ENCODE measurements at places on chromosomes 4 and X.
A peak's percentile ranks its signal among the peaks of the same experiment; 100 is the strongest.

GRCh38 chr4:24657768-24658617, 73.6 kb upstream of the DHX15 start:
- DNase-seq: no peak

- no peak for DNase-seq
Observed at GRCh38 chr4:162782096-162782777, 384.5 kb downstream of the NAF1 start.

- DNase-seq: no peak
Observed at GRCh38 chr4:7217474-7218321, 25.4 kb downstream of the SORCS2 start.

DNA sequence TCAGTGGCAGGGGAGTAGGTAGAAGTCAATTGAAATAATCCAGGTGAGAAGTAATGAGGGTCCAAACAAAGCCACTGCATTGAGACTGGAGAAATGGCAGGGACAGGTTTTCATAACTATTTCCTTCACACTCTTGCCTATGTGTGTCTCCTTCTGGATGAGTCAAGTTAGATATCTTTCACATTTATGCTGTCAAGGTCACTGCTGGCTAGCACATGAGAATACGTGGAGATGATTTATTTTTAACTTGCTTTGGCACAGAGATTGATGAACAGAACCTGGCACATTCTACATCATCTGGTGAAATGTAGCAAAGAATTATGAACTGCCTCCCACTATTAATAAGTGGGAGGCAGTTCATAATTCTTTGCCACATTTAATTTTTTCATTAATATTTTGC, 66.7 kb upstream of the BOD1L1 start:
- no peak for DNase-seq

DNA sequence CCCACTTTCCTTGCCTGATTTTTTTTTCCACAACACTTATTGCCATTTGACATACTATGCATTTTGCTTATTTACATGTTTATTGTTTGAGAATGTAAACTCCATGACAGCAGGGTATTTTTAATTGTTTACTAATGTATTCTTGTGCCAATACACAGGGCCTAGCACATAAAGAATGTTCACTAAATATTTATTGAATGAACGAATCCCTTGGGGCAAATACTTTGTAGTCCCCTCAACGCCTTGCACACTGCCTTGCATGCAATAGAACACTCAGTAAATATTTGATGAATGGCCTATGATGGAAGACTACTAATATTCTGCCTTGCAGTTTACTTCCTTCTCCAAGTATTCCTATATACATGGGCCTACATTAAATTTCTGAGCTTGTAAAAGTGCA, 1.4 kb upstream of the PRPS1 start:
- no peak for DNase-seq

DNA sequence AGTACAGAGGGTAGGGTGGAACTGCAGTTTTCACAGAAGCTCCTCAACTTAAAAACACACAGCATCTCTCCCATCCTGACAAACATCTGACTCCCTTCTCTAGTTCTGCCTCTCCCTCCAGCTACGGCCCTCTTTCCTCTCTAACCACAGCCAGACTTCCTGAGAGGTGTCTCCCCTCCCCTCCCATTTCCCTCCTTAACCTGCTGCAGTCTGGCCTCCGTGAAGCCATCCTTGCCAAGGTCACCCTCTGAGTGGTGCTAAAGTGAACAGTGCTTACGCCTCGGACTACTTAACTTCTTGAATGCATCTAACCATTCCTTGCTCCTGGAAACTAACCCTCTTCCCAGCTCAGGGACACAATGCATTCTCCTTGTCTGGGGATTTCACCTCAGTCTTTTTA, 53.3 kb downstream of the RTL5 start:
- DNase-seq: no peak

- DNase-seq: no peak
Observed at GRCh38 chrX:68163441-68163840, 269.9 kb downstream of the OPHN1 start.

GRCh38 chr4:123378794-123379193, 17.8 kb upstream of the SPRY1 start:
- no peak for DNase-seq

DNA sequence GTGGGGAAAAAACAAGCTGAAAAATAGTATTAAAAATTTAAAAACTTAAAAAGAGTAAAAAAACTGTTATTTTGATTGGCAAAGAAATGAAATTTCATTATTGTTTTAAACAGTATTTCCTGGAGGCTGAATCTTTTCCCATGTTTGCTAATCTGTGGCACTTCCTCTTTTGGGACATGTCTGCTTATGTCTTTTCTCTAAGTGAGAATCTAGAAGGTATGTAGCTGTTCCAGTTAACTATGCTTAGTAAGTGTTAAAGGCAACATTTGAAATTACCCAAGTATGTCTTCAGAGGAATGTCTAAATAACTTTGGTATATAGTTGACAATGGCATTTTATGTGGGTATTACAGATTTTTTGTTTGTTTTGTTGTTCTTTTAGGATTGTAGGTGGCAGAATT, 81.6 kb upstream of the TBC1D9 start:
- DNase-seq: no peak

- DNase-seq: peak; percentile 21
Observed at GRCh38 chr4:74376888-74377483, 12.0 kb downstream of the EREG start.

DNA sequence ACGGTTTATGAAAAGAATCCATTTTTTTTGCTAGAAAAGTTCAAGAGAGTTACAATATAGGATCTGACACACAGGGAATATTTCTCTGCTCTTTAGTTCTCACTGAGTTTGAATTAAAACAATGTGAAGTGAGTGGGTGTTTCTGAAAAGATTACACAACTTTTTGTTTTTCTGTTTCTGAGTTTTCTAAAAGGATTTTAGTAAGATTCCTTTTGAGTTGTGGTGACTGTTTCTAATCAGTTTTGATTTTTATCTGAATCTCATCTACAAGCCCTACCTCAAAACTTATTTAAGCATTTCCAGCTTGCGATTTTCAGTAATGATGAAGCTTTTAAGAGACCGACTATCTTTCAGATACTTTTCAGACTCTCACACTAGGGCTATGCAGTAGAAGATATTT, 141.7 kb downstream of the GPAT3 start:
- no peak for DNase-seq

DNA sequence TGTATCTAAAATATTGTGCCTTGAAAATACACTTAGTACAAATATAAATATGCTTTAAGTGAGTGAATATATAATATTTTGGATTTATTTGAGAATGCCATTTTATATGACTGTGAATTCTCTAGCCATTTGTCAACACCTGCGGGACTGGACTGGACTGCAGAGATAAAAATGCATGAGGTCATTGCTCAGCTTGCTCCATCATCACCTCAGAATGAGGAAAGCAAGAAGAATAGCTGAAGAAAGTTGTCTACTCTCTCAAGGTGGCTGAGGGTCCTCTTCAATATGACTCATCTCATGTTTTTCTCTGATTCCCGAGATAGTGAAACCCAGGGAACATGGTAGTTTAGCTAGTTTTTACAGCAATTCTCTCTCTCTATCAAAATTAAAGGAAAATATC, 732.5 kb upstream of the AGA start:
- no peak for DNase-seq

DNA sequence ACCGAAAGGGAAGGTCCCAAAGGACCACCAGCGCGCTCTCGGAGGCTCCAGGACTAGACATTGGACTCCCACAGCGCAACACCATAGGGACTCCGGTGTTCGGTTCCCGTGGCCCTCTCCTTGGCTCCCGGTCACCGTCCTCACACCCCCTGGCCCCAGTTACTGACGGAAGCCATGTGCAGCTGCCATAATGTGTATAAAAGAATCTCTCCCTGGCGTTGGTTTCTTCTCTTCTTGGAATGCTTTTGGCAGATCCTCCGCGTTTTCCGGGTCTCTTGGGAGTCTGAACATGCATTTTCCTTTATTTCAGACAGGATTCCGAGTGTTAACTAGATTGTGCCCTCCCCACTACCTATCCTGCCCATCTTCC, 69.8 kb downstream of the FBXO8 start:
- no peak for DNase-seq

DNA sequence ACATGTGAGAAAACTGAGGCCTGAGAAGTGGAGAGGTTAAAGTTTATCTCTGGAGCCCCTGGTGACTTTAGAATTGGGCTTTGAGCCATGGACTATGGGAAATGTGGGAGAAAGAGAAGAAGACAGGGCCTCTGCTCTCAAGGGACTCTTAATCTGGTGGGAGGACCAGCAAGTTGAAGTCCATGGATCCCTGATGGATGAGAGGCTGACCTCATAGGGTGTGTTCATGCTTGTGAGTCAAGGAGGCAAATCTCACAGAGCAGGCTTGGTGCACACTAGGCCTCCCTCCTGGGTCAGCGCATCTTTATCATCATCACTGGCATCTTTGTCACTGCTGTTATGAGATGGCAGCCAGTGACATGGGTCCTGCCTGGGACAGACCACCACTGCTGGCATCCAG, 211.9 kb downstream of the AFAP1 start:
- DNase-seq: no peak

DNA sequence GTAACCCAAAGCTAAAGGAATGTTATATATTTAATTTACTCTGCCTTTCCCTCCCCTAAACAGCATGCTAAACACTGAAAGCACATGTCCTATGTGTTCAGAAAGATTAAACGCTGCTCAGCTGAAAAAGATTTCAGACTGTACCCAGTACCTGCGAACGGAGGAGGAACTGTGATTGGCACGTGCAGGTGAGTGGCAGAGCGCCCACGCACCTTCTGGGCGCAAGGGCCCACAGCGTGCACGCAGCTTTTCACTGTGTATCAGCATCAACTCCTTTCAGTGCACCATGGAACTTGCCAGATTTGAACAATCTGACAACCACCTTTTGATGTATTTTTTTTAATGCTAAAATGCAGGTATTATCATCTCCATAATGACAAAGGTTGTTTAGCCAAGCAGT, 87.7 kb downstream of the RFC1 start:
- no peak for DNase-seq

GRCh38 chr4:155592938-155593297, 73.7 kb upstream of the GUCY1A1 start:
- no peak for DNase-seq

- no peak for DNase-seq
Observed at GRCh38 chrX:117987373-117987772, 129.2 kb downstream of the KLHL13 start.

DNA sequence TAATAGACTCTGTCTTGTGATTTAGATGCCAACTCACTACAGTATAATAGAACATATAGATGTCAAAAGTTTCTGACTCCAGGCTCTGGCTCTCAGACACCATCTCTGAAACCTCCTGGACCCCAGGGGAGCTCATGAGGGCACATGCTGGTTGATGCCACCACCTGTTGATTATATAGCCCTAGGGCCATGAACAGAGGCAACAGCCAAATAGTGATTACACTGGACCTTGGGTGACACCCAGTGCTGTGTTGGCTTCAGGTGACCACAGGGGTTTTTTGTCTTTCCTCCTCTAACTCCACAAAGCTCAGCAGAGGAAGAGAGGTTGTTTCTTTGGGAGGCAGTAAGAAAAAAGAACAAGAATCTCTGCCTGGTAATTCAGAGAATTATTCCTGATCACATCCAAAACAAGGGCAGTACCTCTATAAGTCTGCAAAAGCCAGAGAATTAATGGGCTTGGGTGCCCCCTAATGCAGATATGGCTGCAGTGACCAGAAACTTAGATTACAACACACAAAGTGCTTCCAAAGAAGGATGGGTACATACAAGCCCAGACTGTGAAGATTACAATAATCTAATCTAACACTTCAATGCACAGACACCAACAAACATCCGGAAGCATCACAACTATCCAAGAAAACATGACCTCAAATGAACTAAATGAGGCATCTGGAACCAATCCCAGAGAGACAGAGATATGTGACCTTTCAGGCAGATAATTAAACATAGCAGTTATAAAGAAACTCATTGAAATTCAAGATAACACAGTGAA, 1920.6 kb downstream of the ARAP2 start:
- DNase-seq: peak; percentile 12

- DNase-seq: no peak
Observed at GRCh38 chr4:100022792-100023222, 72.7 kb upstream of the H2AZ1 start.

GRCh38 chr4:112855058-112855457, 194.4 kb upstream of the ANK2 start:
- DNase-seq: no peak

- DNase-seq: no peak
Observed at GRCh38 chrX:133818019-133818418, 167.4 kb downstream of the GPC3 start.

GRCh38 chr4:154719087-154719486, 24.7 kb upstream of the LRAT start:
- no peak for DNase-seq

- no peak for DNase-seq
Observed at GRCh38 chrX:63402106-63402505, 51.0 kb upstream of the SPIN4 start.

- DNase-seq: no peak
Observed at GRCh38 chr4:65416891-65417290, 253.4 kb downstream of the EPHA5 start.

GRCh38 chrX:119753001-119753400, 5.4 kb upstream of the SOWAHD start:
- DNase-seq: no peak

DNA sequence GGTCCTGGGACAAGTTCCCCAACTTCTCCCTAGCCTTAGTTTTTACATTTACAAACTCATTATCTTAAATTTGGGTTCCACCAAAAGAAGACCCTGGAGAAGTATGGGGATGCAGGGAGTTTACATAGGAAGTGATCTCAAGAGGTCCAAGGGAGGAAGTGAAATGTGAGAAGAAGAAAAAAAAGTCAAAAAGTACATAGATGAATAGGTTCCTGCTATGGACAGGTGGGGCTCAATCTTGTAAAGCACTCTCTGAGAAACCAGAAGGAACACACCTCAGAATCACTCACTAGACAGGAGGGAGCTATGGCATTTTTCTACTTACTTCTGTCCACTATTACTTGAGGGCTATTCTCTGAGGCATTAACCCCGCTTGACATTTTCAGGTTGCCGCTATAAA, 56.6 kb downstream of the ARHGAP6 start:
- no peak for DNase-seq

DNA sequence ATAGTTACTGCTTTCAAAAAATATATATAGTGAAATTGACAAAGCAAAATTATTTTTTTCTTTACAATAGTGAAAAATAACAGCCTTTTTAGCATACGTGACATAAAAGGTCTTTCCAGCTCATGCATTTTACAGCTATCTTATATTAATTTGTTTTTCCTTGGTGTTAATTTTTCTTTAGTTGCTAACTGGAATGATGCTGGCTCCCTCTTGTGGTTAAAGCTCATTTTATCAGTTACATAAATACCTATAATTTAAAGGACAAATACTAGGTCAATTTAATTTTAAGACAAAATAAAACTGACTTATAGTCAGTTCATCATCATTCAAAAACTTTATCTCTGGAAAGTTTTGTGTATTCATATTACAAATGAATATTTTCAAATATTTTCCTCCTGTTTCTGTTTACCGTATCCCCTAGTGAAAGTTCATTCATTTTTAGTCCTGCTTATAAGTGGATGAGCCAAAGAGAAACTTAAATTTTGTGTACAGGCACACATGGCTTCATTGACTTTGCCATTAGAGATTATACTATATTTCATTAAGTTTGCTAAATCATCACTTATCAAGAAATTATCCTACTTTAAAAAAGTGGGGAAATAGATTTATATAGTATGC, 9.9 kb upstream of the ANAPC4 start:
- DNase-seq: no peak

All from fibroblast of skin of left biceps (primary cell).